ENCODE measurements at places on chromosomes 11 and 22.

- DNase-seq: no peak
- no peaks in the 10 kb centered on the region for H3K4me1 ChIP-seq
- no peaks in the 10 kb centered on the region for H3K36me3 ChIP-seq
- no peaks in the 10 kb centered on the region for H3K27me3 ChIP-seq
- no peak overlapping the region for H3K27ac ChIP-seq
Measured at GRCh38 chr11:5380740-5381342, 2.8 kb upstream of the OR51M1 start.

DNA sequence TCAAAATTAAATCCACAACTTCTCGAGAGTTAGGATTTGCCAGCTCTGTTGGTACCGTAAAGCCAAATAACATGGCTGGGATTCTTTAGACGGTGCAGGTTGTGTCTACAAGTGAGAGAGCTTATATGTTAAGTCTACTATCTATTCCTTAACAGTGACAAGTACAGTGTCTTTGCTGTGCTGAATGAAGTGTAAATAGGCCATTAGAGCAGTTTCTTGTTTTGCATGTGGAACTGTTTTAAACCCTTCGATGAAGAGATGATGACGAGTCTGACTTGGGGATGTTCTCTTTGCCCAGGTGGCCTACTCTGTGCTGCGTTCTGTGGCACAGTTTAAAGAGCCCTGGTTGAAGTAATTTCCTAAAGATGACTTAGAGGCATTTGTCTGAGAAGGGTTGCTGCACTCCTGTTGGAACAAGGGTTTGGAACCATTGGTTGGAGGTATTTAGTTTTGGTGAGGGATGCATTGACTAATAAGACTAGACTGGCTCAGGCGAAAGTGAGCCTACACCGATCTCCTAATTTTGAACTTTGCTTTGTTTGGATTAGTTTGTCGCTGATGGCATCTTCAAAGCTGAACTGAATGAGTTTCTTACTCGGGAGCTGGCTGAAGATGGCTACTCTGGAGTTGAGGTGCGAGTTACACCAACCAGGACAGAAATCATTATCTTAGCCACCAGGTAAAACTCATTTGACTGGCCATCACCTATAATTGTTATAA is 988 bp downstream of the RPS3 start:
- peak overlapping the region; percentile 78 for H3K4me3 ChIP-seq
- H3K27me3 ChIP-seq: no peaks in the 10 kb centered on the region
- peaks cover 6% of the 10 kb centered on the region for H3K4me1 ChIP-seq
- no peak for DNase-seq
- H3K27ac ChIP-seq: peak overlapping the region; percentile 91

GRCh38 chr11:73998846-73999575 is 9.9 kb downstream of the UCP3 start:
- no peak overlapping the region for H3K4me3 ChIP-seq
- no peaks in the 10 kb centered on the region for H3K27me3 ChIP-seq
- H3K4me1 ChIP-seq: no peaks in the 10 kb centered on the region
- H3K36me3 ChIP-seq: peaks cover 8% of the 10 kb centered on the region
- DNase-seq: no peak

GRCh38 chr22:37249986-37250385 is 5.9 kb upstream of the RAC2 start:
- H3K4me1 ChIP-seq: no peaks in the 10 kb centered on the region
- no peak overlapping the region for H3K27ac ChIP-seq
- no peak overlapping the region for H3K4me3 ChIP-seq

DNA sequence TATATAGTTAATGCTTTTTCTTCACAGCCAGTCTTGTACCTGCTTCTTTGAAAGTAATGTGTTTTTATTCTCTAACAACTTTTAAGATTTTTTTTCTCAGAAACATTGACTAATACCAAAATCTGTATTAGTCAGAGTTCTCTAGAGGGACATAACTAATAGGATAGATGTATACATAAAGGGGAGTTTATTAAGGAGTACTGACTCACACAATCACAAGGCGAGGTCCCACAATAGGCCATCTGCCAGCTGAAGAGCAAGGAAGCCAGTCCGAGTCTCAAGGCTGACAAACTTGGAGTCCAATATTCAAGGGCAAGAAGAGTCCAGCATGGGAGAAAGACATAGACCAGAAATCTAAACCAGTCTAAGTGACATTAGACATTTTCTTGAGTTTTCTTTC is 140.0 kb downstream of the RAB38 start:
- no peaks in the 10 kb centered on the region for H3K4me1 ChIP-seq
- no peaks in the 10 kb centered on the region for H3K36me3 ChIP-seq
- DNase-seq: no peak
- H3K27ac ChIP-seq: no peak overlapping the region
- no peaks in the 10 kb centered on the region for H3K27me3 ChIP-seq

GRCh38 chr11:87266751-87267150 is 229.0 kb downstream of the TMEM135 start:
- peak overlapping the region; percentile 36 for H3K27ac ChIP-seq
- no peaks in the 10 kb centered on the region for H3K36me3 ChIP-seq
- H3K4me1 ChIP-seq: no peaks in the 10 kb centered on the region

DNA sequence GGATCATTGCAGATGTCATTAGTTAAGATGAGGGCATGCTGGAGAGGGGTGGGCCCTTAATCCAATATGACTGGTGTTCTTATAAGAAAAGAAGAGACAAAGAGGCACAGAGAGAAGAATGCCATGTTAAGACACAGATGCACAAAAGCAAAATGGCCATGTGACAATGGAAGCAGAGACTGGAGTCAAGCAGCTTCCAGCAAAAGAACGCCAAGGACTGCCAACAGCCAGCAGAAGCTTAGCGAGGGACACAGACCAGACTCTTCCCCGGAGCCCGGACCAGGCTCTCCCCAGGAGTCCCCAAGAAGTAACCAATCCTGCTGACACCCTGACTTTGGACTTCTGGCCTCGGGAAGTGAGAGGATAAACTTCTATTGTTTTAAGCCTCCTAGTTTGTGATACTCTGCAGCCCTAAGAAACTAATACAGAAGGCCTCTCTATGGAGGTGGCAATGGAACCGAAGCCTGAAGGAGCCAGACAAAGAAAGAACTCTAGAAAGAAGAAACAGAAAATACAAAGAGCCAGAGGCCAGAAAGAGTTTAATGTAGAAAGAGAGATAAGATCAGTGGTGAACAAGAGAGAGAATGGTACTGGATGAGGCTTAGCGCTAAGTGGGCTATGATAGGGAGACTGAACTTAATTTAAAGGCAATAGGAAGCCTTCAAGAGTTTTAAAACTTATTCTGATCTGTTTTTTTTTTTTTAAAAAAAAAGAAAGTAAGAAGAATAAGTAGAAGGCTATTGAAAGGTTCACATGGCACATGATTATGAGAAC is 27.7 kb downstream of the PRCP start:
- H3K27me3 ChIP-seq: no peaks in the 10 kb centered on the region
- no peak overlapping the region for H3K4me3 ChIP-seq
- DNase-seq: no peak
- no peaks in the 10 kb centered on the region for H3K4me1 ChIP-seq
- no peaks in the 10 kb centered on the region for H3K36me3 ChIP-seq
- no peak overlapping the region for H3K27ac ChIP-seq
